ENCODE measurements at places on chromosomes 7 and 10.

DNA sequence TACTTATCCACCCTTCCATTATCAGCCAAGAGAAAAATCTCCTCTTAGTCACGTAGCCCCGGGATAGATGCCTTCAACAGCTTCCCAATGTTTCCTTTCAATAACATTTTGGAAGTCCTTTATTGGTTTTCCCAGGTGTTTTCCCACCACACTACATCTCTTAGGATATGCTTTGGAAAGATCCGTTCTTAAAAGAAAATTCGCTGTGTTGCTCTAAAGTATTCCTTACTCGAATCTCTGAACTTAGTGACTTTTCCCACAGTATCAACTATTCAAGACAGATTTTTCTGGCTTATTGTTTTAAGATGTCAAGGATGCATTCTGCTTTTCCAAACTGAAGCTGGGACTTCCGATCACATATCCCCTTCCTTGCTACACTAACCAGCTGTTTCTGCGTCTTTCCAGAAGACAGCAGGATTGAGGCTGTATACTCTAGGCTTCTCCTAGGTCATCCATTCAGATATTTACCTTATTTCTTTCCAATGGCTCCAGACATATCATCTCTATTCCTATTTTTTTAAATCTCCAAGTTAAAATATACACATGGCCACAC, 36.5 kb upstream of the SVIL start:
- DNase-seq = no peak

GRCh38 chr10:73553761-73554160, 37.4 kb downstream of the USP54 start:
- no peak for DNase-seq

GRCh38 chr7:5284304-5285281, 1.9 kb downstream of the SLC29A4 start:
- peak; percentile 75 for DNase-seq

DNA sequence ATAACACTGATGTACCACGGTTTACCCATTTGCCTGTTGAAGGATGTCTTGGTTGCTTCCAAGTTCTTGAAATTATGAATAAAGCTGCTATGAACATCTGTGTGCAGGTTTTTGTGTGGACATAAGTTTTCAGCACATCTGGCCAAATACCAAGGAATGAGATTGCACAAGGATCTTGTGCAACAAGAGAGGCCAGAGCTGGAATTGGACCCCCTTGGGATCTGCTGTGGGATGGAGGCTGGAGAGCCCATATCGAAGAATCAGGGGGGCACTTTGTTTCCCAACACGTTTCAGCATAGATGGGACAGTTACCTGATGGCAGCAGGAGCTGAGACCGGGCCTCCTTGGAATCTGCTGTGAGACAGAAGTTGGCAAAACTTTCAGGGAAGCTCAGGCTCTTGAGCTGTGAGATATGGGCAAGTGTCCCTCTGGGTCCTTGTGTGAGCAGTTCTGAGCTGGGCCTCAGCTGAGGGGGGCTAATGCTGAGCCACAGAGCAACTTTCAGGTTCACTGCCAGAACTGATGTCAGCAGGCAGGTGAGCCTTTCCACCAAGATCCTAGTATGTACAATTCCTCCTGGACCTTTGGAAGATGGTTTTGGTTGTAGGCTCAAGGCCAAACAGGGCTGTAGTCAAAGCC, 115.2 kb upstream of the RAB18 start:
- no peak for DNase-seq

DNA sequence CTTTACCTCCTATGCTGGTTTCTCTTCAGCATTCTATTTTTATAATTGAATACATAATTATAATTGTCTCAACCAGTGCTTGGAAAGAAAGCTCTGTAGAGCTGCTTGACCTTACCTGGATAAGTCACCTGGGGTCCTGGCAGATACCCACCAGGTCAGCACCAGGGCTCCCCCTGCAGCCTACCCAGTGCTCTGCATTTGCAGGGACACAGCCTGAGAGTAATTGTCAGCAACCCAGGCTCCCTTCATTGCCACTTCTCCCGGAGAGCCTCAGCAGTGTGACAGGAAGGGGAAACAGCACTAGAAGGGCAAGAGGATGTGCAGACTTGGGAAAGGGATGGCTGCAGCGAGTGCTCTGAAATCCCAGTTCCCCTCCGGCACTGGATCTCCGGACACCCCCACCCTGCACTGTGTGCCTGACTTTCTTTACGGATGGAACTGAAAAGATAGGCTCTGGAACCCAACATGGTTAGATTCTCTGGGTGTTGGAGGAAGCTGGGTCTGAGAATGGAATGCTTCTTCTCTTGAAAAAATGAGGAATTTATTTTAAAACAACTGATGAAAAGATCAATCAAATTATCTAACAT, 11.4 kb upstream of the PAX4 start:
- DNase-seq = no peak

GRCh38 chr10:59127991-59128390, 48.5 kb upstream of the PHYHIPL start:
- no peak for DNase-seq

- no peak for DNase-seq
Measured at GRCh38 chr7:38545977-38546376, 85.2 kb downstream of the AMPH start.

- no peak for DNase-seq
Measured at GRCh38 chr7:34153656-34154270, 248.4 kb downstream of the BMPER start.

GRCh38 chr7:46007990-46008643, 87.0 kb upstream of the IGFBP3 start:
- no peak for DNase-seq

DNA sequence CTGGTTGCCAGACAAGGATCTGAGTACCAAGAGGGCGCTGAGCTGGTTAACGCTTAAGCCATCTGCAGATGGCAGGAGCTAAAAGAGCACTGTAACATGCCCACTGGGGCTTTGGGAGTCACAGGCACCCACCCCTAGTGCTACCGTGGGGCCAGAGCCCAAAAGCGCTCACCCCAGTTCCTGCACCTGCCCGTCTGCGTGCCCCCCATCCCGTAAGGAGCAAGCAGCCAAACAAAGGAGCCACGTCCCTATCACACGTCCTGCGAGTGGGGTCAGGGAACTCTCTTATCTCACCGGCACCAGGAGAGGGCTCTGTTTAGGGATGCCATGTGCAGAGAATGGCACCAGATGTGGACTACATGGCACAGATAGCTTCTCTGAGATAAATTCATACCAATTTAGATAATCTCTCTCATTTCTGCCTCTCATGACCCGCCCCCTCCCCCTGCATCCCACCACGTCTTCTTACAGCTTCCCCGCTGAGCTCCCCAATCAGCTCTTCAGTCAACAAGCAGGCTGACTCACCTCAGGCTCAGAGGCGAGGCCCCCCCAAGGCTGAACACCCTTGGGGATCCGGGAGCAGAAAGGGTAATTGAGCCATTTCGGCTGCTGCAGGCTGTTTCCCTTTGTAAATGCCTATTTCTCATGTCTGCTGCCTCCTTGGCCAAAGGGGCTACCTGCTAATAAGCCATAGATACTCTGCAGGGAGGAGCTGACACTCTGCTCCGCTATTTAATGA, 235.7 kb downstream of the GRID1 start:
- no peak for DNase-seq

DNA sequence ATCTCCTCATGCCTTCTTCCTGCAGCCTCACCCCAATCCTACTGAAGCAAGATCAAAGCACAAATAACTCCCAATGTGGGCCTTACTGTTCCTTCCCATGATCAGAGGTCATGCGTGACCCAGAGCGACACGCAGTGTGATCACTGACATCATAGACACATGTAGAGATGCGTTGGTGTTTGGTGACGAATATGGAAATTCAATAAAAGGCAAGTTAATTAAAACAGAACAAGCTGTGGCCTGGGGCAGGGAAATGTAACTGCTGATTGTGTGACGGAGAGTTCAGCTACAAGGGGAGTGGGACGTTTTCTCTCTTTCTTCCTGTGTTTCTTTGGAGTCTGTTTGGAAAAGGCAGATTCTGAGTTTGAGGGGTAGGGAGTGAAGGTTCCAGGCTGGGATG, 34.8 kb upstream of the CARD11 start:
- DNase-seq = no peak

DNA sequence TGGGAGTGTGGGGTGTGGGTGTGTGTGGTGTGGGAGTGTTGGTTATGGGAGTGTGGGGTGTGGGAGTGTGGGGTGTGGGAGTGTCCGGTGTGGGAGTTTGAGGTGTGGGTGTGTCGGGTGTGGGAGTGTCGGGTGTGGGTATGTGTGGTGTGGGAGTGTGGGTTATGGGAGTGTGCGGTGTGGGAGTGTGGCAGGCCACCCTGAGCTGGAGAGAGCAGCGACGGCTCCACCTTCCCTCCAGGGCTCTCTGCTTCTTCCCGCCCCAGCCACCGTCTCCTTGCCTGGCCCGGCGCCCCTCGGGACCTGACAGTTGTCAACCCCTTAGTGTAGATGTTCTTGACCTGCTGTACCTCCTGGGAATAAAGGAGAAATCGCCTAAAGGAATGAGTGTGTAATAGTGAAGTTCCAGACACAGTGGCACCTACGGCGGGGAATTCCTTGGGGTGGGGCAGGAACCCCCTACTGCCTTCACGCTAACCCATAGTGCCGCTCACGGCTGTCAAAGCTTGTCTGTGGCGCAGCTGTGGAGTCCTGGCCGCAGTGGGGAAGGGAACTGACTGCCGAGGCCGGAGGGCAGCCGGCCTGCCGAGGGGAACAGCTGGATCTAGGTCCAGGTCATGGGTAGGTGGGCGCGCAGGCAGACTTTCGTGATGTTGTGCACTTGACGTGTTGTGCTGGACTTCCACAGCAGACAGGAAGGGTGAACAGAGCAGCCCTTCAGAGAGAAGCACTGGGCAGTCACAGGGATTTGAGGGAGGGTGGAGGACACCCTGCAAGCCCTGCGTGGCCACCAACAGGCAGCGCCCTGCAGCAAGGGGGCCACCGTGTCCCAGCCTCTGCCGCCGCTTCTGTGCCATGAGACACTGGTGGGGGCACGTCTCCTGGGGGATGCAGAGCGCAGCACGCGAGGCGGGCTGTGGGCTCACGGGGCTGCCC, 49.0 kb upstream of the EN2 start:
- DNase-seq = no peak

DNA sequence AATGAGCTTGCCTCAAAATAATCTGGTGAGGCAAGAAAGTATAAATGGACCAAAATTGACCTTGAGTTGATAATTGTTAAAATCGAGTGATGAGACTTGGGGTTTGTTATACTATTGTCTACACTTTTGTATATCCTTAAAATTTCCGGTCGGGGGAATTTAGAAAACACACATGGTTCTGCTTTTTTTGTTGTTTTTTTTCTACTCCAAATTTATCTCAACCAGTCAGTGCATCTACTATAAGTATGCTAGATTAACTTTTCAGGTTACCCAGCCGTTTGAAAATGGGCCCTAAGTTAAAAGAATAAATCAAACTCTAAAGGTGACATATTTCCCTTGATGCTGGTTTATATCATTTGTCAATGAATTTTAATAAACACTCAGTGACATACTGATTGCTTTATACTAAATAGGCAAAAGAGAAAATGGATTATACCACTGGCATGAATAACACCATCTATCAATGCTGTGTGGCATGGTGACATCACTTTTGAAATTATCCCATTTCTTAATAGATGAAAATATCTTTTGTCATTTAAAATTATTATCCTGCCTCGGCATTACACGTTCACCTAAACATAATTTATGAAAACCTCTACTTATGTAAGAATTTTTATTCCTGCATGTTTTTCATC, 40.3 kb upstream of the ST8SIA6 start:
- no peak for DNase-seq

- DNase-seq = no peak
Measured at GRCh38 chr7:122572706-122573105, 126.2 kb downstream of the RNF133 start.

GRCh38 chr7:3453398-3453797, 152.3 kb downstream of the SDK1 start:
- no peak for DNase-seq

- DNase-seq = no peak
Measured at GRCh38 chr7:77442636-77443035, 26.5 kb upstream of the GSAP start.

- DNase-seq = no peak
Measured at GRCh38 chr10:80814147-80814652, 276.5 kb downstream of the SH2D4B start.

- no peak for DNase-seq
Measured at GRCh38 chr7:4681218-4681851, 760 bp upstream of the FOXK1 start.

- no peak for DNase-seq
Measured at GRCh38 chr10:6300784-6301460, 98.2 kb downstream of the PFKFB3 start.

DNA sequence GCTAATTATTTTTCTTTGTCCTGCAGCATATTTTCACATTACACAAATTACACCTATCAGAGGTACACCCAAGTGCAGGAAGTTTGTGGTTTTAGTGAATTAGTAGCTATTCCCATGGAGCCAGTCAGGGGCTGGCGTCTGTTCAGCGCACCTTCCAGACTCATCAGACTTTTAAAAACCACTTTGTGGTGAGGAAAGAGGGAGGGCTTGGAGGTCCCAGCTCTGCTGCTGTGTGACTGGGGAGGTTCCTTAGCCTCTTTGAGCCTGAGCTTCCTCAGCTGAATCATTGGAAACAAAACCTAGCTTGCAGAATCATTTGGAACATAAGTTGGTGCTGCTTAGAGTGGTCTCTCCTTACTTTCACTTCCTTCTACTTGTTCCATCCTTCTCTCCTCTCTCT, 175.4 kb downstream of the SORCS3 start:
- no peak for DNase-seq

- no peak for DNase-seq
Measured at GRCh38 chr7:34756025-34756437, 98.0 kb downstream of the NPSR1 start.

- no peak for DNase-seq
Measured at GRCh38 chr7:101087334-101088068, 2.2 kb downstream of the TRIM56 start.

GRCh38 chr7:135879233-135879632, 97.9 kb downstream of the MTPN start:
- no peak for DNase-seq
